ENCODE measurements at places on chromosomes 7 and 10.
A peak's percentile ranks its signal among the peaks of the same experiment; 100 is the strongest.

DNA sequence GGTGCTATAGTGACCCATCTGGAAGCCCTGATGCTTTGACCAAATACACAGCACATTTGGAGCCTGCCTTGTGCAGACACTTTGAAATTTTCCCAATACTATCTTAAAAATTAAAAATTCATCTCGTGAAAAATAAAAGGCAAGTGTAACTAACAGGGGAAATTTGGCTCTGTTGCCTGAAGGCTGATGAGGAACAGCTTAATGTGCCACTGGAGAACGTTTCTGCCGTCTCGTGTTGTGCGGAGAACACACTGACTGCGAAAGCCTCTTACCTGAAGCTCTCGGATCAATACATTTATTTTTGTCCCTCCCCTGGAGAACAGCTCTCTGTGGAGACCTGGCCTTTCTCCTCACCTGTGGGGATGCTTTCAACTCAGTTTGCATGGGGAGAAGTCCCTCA is 77.2 kb upstream of the CHST15 start:
- no peak for DNase-seq

GRCh38 chr7:73778801-73779389 is 8.8 kb upstream of the CLDN3 start:
- DNase-seq, result no peak

DNA sequence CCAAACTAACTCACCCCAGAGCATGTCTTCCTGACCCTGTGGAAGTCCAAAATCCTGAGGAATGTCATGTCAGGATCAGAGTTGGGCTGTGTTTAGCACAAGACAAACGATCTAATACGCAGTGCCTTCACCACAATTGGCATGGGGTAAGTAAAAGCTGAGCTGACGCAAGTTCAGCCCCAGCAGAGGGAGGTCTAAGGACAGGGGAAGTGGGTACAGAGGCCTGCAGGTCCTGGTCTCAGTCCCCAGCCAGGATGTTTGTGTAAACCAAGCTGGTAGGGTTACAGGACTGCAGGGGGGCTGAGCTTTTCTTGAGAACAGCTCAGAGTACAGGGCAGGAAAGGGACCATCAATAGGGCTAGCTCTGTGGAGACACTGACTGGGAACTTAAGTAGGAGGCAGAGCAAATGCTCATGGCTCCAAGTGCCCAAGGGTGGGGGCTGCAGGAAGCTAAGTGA is 5.3 kb upstream of the KCNIP2 start:
- peak; percentile 69 for DNase-seq

DNA sequence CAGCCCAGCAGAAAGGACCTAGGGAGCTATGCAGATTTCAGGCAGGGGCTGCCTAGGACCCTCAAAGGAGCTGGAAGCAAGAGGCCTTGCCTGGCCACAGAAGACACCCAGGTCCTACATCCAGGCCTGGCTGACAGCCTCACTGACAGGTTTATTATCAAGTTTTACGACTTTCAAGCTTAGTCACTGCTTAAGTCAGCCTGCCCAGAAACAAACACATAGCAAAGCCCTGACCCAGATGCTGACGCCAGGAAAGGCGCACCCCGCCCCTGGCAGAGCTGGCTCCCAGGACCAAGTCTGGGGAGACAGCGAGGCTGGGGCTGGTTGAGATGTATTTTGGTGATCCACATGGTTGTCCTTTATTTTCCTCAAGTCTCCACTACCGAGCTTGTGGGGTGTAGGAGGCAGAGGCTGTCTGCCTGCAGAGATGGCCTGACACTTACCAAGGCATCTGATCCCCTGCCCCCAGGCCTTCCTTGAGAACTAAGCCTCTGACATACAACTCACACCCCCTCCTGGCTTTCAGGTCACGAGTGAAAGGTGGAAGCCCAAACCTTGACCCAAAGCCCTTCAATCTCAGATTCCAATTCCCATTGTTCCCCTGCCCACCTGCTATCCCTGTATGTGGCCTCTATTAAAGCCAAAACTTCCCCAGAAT is 80.7 kb upstream of the EMX2 start:
- no peak for DNase-seq

DNA sequence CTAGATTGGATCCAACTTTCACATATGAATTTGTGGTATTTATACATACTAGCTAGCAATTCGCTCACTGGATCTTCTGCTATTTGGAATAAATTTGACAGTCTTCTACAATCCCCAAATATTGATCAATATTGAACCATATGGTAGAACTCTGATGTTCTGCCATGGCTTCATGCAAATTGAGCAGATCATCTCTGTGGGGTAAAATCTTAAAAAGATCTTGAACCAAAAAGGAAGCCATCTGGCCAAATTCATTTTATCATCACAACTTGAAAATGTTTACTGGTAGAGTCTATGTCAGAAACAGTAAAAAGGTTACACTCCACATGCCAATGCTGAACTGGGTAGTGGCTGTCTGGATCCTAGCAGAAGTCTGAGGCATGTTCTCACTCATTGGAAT is 80.0 kb downstream of the LHFPL3 start:
- DNase-seq, result no peak

GRCh38 chr10:1553951-1554350 is 183.4 kb downstream of the ADARB2 start:
- DNase-seq, result no peak

GRCh38 chr7:90178166-90178565 is 23.9 kb downstream of the STEAP1 start:
- DNase-seq, result no peak

DNA sequence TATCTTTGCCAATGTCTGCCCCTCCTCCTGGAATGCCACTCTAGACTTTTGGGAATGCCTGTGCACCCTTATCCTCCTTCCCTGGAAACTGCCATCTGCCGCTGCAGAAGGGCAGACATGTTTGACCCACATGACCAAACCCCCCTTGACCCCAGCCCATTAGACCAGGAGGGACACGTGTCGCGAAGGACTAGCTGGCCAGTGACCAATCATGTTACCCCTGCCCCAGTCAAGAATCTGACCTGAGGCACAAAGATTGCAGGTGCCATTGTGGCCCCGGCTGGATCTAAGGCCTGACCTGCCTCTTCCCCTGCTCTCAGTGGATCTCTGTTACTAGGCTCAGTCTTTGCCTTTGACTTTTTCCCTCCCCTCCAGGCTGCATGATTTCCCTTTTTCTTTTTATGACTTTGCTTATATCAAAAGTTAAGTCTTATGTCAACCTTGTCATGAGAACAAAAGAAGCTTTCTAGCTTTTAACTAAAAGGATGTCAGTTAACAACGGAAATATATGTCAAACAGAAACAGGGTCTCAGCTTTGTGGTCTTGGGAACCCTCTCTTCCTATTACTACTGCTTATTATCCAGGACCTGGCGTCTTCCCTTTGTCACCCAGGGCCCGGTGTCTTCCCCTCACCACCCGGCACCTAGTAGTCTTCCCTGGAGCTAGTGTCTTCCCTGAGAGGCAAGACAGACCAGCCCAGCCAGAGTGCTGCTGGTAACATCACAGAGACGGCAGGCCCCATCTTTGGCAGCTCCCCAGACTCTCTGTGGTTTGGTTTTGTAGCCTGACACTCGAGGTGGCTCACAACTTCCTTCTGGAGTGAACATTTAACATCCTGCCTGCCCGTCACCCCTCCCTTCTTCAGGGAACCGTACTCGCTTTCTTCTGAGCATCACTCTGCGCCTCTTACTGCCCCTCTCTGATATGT is 24.4 kb upstream of the PPIF start:
- peak; percentile 34 for DNase-seq

- DNase-seq, result no peak
Observed at GRCh38 chr7:108402865-108403264, 53.4 kb downstream of the NRCAM start.

DNA sequence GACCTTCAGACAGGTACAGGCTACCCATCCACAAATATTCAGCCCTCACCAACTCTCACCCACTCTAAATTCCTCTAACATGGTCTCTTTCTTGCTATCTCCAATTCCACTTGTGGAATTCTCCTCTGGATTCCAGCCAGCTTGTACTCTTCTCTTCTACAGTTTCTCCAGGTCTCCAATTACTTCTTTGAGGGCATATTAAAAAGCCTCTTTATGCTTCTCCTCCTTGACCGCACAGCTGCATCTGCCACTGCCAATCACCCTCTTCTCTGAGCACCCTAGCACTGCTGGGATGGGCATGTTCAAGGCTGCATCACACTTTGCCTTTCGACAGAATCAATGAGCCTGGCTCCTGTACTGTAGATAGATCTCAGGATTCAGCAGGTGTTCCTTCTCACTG is 101.5 kb upstream of the ANKRD1 start:
- DNase-seq, result no peak

- no peak for DNase-seq
Observed at GRCh38 chr10:61747307-61747706, 84.6 kb downstream of the CABCOCO1 start.

DNA sequence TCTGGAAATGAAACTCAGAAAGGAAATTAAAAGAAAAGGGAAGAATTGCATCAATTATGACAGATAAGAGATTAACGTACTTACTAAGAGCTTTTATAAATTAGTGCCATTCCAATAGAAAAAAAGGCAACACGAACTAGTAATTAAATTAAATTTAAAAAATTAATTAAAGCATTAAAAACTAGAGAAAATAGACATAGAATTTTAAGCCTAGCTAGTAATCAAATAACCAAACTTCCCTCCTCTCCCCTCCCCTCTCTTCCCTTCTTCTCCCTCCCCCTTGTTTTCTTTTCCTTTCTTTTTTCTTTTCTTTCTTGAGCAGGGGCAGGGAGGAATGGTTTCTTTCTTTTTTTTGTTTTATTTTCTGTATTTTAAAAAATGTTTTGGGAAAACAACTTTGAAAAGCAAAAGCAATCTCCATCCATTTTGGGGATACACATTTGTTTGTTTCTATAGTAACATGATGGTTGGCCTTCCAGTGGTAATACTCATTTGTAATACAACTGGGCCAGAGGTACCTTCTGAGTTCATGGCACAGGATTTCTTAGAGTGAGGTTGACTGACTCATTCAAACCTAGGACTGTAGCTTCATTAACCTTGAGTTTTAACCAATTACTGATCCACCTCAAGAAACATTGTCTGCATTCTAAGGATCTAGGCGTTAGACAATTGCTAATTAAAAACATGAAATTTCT is 132.6 kb downstream of the ST7 start:
- DNase-seq, result no peak

DNA sequence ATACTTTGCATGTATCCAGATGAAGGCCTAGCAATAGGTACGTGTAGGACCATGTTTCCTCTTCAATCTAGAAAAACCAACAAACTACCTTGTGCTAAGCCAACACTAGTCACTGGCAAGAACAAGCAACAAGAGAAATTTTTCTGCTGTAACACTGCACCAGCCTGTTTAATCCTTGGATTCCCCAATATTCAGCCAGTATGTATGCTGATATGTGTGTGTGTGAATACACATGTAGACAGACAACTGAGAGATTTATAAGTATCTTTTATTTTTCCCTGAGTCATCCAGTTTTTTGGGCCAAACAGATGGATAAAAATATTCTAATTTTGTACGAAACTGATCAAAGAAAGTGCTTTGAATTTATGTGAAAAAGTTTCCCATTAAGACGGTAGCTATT is 26.2 kb downstream of the GLI3 start:
- DNase-seq, result no peak
